AG20443 (cell line): ENCODE measurements at places on chromosomes 2 and 18.

- no peak for DNase-seq
Measured at GRCh38 chr2:79085382-79085781, 2.4 kb downstream of the REG1B start.

GRCh38 chr18:56967035-56967434, 179.9 kb upstream of the BOD1L2 start:
- DNase-seq: no peak

GRCh38 chr2:65031341-65032018, 24.7 kb upstream of the CEP68 start:
- DNase-seq: no peak

DNA sequence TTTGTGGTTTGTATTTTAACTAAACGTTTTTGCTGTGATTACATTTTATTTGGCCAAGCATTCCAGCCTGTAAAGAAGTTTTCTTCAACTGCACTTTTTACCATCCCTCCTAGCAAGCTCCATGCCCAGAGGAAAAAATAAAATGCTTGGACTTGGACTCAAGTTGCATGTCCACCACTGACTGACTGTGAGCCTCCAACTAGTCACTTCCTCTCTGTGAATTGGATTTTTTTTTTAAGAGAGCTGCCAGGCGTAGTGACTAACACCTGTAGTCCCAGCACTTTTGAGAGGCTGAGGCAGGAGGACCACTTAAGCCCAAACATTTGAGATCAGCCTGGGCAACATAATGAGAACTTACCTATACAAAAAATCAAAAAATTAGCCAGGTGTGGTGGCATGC, 1185.2 kb upstream of the PIK3C3 start:
- DNase-seq: no peak

GRCh38 chr18:54222922-54223567, 1.4 kb downstream of the MBD2 start:
- no peak for DNase-seq

DNA sequence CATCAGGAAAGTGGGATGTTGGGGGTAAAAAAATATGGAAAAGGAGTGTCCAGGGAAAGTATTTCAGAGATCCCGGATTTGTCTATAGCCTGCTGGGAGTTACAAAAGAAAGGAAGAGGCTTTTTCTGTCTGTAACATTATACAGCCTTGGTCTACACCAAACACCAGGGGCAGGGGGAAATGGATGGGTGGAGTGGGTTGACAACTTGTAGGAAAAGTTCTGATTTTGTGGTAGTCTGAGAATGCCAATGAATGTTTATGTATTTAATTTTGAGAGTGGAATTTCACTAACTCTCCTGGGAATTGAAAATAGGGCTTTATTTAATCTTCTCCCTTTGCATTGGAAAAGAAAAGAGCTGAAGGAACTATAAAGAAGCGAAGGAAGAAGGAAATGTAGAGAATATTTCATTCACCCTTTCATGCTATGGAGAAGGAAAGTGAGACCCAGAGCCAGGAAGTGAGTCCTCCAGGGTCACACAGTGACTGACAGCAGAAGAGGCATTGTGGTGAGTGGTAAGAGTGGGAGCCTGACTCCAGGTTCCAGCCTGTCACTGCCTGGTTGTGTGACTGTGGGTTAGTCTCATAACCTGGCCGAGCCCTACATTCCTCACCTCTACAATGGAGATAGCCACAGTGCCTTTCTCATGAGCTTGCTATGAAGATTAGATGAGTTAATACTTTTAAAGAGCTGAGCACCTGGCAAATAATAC, 346.3 kb upstream of the TNP1 start:
- no peak for DNase-seq

- peak; percentile 76 for DNase-seq
Measured at GRCh38 chr2:229980431-229981184, 58.3 kb downstream of the FBXO36 start.

- DNase-seq: peak; percentile 59
Measured at GRCh38 chr18:80159713-80160636, 50.9 kb downstream of the ADNP2 start.

DNA sequence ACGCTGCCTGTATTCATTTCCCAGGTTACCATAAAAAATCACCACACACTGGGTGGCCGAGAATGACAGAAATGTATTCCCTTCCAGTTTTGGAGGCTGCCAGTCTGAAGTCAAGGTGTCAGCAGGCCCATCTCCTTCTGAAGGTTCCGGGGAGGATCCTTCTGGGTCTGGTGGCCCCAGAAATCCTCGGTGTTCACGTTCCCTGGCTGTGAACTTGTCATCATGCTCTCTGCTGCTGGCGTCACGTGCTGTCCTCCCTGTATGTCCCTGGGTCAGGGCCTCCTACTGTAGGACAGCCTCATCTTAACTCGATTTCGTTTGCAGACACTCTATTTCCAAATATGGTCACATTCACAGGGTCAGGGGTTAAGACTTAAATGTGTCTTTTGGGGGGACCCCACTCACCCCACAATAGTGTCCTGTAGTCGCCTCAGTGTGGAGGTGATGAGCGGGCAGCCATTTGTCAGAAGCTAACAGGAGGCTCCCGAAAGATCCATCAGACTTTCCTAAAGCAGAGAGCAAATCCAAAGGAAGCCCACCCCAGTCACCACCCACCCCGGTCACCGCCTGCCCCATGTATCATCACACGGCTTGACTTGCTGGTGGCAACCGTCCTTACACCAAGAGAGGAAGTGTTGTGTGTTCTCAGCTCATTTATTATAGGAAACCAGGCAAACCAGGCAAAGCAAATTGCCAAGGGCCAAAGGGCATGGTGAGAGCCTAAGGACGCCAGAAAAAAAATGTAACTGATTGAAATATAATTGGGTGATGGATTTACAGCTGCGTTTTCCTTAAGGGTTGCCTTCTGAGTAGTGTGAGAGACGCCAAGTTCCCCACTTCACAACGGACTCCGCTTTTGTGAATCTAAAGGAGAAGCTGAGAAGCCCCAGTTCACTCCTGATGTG, 148.8 kb upstream of the ZNF236 start:
- no peak for DNase-seq

DNA sequence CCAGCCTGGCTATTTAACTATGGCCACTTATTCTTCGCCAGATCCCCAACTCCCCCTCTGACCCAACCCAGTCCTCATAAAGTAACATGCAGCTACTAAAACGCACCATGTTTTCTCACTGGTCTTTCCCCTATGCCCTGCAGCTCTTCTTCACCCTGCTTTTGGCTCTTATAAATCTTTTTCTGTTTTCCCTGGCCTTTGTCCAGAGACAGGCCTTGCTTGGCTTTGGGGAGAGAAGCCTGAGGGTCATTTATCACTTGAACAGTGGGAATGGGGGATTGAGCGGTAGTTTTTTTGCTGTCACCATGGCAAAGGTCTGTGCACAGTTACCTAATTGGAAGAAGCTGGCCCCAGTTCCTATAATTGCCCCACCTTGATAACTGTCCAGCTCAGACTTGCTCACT, 202.9 kb upstream of the NT5C1B start:
- DNase-seq: peak; percentile 13

DNA sequence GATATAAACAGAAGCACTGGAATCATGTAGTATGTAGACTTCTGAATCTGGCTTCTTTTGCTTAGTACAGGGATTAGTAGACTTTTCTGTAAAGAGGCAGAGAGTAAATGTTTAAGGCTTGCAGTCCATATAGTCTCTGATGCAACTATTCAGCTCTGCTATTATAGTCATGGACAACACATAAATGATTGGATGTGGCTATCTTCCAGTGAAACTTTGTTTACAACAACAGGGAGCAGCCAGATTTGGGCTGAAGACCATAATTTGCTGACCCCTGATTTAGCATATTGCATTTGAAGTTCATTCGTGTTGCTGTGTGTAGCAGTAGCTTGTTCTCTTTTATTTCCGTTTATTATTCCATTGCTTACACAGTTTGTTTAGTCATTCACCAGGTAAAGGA, 55.0 kb downstream of the GPD2 start:
- DNase-seq: no peak

DNA sequence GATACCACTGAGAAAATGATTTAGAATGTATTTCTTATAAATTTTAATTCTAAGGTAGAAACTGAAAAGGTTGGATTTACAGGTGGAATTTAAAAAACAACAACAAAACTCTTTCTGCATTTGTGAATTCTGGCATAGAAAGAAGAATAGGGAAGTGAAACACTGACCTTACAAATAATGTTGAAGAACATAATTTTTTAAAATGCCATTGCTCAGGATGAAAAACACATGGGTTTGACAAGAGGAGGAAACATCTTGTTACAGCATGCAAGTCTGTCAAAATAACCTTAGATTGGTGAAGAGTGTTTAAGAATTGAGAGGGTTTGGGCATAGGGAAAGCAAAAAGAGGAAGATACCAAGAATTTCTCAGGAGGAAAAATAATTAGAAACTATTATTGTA, 184.3 kb downstream of the UBE2E3 start:
- DNase-seq: no peak

- DNase-seq: no peak
Measured at GRCh38 chr2:109508556-109508955, 105.2 kb downstream of the SEPTIN10 start.

- peak; percentile 30 for DNase-seq
Measured at GRCh38 chr2:55883357-55883756, 40.2 kb downstream of the EFEMP1 start.

DNA sequence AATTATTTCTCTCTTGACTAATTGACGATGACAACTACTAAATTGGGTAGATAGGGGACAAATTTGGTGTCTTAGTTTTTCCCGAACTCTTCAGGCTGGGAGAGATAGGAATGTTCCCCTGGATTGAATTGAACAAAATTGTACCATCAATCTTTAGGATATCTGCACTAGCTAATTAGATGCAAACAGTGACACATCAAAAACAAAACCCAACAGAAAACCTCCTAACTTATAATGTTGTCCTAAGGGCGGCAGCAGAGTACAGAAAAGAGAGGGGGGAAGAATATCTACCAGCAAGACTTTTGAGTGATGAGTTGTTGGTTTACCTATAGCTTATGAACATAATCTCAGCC, 342.9 kb downstream of the INSIG2 start:
- DNase-seq: peak; percentile 24

DNA sequence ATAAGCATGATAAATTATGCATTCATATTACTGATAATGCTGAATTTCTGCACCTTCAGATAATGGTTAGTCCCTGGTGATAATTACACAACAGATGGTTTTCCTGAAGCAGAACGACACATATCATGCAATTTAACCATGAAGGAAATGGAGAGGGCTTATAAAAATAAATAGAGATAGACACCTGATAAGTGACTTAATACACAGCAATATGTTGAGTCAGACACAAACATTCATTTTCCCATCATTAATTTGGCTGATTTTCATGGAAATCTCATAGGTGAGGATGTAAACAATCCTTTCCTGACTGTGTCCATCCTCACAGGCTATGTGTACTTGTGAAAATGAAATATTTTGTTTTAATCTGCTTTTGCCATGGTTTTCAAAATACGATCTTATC, 36.9 kb upstream of the DSEL start:
- no peak for DNase-seq

GRCh38 chr2:101771910-101772321, 74.4 kb downstream of the MAP4K4 start:
- no peak for DNase-seq

DNA sequence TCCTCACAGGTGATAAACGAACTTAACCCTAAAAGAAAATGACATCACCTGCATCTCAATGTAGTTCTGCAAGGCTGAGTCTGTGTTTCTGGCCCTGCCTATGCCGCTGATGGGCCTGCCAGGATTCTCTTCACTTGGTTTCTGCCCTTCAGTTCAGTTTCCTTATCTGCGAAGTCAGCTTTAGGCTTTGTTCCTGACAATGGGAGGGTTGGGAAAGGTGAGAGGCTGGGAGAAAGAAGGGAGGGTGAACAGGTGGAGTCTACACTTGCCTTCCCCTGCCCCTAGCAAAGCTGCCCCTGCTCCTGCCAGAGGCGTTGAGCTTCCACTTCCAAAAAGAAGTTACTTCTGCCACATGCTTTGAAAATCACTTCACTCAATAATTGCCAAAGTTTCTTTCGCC, 124.0 kb upstream of the APCDD1 start:
- no peak for DNase-seq

DNA sequence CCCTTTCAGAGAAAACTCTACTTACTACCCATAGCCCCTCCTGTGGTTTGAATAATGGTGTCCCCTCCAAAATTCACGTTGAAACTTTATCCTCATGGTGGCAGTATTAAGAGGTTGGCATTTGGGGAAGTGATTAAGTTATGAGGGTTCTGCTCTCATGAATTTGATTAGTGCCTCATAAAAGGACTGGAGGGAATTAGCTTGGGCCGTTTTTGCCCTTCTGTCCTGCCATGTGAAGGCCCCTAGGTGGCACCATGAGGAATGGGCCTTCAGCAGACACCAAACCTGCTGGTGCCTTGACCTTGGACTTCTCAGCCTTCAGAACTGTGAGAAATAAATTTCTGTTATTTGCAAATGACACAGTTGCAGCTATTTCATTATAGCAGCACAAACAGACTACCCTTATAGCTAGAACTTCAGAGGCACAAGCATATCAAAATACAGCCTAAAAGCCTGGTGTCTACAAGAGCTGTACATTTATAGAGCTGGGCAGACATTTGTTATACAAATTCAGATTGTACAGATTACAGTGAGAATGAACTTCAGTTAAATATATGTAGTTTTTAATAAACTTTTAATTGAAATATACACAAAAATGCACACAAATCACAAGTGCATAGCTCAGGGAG, 2.6 kb upstream of the PTPN2 start:
- no peak for DNase-seq

DNA sequence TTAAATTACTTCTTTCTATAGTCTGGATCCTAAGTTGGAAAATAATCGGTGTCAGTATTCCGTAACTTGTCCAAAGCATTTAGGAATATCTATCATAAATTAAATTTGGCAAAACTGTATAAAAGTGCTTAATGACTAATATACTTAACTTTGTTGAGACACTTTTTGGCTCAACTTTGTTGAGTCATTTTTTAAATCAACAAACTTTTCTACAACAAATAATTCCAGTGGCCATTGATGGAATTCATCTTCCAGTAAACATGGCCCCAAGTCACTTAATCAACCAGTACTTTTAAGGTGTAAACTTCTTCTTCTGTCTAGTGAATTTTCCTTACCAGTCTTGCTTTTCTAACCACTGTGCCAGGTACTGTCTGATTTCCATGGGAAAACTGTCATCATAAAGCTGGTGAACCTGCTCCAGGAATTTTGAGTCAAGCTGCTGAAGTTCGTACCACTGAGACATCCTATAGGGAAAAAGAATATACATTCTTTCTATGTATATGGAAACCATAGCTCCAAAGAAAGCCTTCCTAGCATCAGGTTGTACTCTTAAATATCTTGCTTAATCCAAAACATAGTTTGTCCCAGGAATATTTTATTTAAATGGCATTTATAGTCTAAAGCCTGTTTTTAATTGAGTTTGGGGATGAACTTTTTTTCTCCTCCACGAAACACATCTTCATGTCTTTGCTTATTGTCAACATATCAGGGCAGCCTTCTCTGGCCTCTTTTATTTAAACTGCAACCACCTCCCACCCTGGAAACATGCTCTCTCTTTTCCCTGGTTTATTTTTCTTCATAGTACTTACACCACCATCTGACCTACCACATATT, 4.2 kb downstream of the STAT1 start:
- DNase-seq: no peak

DNA sequence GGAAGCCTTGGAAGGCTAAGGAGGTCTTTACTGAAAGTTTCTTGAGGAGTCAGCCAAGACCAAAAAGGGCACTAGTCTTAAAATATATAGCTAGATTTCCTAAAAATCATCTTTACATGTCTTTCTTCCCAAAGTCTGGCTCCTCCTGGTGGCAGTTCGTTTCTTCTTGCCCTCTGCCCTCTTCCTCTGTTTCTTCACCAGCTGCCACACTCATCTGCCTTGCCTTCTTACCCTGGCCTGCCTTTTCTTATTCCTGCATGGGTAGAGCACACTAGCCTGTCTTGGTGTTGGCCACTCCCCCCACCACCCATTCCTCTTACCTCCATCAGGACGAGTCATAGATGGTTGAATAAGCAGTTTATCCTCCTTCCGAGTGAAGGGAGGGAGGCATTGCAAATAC, 129.8 kb downstream of the RAPGEF4 start:
- DNase-seq: no peak
